Activated naive CD4-positive, alpha-beta T cell treated with anti-CD3 and anti-CD28 coated beads, Interleukin-2, amount 10 ng/mL, durations not matched to agents 5 hours and 36 hours (primary cell): ENCODE measurements at places on chromosomes 7 and 10. TPM values are rescaled to one million over a fixed set of nuclear protein-coding genes. Genes with fewer than 3 reads are reported as not detected.

Gene NXPH1
- not detected for total RNA-seq

Gene RARRES2
- not detected for total RNA-seq

Gene CRHR2
- not detected for total RNA-seq

Gene SPDYE1
- 0.13 TPM for total RNA-seq

Gene EXOSC1
- total RNA-seq, result 45.6 TPM

Gene EPHA1
- 15.8 TPM for total RNA-seq

Gene MRLN
- total RNA-seq, result not detected

Gene SPDYE2
- total RNA-seq, result 0.15 TPM

Gene PVRIG
- total RNA-seq, result 70.9 TPM

Gene PON1
- total RNA-seq, result not detected

Gene DPYSL4
- 6.4 TPM for total RNA-seq
